ENCODE measurements at places on chromosomes 7 and 10.

DNA sequence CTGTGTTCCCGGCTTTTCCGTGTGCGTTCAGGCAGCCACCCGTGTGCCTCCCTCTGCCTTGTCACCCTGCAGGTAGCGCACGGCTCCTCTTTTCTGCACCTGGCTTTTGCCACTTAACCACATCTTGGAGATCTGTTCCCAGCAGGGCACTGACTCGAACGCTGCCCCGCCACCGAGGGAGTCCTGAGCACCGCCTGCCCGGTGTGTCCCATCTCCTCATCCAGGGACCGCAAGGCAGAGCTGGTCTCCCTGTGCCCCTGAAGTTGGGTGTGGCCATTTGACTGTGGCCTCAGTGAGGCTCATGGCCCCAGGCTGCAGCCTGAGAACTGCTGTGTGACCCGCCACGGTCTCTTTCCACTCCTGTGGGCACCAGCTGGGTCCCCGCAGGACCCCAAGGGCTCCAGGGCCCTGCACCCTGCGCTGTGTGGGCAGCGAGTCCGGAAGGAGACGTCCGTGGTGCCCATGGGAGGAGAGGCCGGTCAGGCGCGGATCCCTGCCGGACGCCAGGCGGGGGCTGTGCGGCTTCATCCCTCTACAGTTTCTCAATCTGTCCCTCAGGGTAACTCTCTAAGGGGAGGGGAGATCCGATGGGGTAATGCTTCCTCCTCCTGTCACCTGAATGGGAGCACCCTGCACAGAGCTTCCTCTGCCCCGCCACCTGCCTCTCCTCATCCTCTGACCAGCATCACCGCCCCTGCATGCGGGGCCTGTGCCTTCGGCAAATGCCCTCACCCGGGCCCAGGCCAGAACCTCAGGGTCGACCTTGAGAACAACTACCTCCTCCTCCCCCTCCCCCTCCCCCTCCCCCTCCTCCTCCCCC, 1.8 kb upstream of the INTS1 start:
- no peak for DNase-seq

GRCh38 chr10:68604441-68604840, 44.3 kb downstream of the TET1 start:
- DNase-seq = no peak

DNA sequence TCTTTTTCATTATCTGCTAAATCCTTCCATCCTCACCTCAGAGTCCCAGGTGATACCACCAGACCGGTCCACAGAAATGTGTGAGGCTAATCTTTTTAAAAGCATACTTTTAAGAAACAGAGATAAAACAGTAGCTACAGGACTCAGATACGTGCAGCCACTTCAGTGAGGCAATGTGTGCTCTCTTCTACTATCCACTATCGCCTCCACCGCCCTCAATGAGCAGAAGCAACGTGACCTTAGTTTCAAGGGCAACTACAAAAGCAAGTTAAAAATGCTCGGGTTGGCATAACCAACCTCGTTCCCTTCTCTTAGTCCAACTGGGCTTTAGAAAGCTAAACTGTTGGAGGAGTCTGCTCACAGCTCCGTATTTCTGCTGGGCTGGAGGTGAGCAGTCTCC, 4.2 kb downstream of the FGFR2 start:
- DNase-seq = no peak

DNA sequence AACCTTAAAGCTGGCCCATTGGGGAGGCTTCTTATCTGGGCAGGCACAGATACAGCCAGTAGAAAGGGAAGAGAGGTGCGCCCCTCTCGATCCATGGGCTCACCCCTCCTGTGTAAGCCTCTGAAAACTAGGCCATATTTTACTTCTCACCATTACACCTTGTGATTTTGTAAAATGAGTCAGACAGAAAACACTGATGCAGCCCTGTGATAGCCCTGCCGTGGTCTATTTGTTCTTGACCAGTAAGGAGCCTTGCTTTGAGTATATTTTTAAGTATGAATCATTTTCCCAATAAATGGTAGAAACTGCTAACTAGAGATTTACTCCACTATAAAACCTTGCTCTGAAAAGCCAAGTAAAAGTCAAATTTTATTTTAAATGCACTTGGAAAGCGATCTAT, 329.8 kb upstream of the MBL2 start:
- DNase-seq = no peak

DNA sequence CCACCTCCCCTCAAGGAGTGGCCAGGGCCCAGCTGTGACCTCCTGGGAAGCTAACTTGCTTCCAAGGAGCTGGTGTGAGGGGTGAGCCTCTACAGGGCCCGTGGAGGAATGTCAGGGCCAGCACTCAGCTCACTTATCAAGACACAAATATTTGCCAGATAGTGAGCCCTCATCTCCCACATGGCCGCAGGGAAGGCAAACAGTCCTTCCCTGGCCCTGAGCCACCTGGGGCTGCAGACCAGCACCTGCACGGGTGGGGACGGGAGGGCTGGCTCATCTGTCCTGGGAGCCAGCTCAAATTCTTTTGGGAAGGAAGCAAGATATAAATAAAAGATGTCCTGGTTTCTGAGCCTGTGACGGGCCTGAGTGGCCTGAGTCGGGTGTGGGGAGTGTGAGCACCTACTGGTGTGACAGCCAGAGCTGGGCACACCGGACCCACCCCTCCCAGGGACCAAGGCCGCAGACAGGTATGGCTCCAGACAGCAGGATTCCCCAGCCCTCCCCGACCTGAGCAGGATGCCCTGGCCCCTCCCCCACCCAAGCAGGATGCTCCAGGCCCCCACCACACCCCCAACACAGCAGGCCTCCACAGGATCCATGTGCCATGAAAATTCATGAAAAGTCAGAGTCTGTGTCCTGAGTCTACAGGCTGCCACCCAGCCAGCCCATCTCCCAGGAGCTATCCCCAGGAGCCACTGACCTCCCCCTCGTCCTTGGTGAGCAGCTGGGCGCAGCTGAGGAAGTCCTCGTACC, 148.0 kb downstream of the MAPK8 start:
- no peak for DNase-seq

DNA sequence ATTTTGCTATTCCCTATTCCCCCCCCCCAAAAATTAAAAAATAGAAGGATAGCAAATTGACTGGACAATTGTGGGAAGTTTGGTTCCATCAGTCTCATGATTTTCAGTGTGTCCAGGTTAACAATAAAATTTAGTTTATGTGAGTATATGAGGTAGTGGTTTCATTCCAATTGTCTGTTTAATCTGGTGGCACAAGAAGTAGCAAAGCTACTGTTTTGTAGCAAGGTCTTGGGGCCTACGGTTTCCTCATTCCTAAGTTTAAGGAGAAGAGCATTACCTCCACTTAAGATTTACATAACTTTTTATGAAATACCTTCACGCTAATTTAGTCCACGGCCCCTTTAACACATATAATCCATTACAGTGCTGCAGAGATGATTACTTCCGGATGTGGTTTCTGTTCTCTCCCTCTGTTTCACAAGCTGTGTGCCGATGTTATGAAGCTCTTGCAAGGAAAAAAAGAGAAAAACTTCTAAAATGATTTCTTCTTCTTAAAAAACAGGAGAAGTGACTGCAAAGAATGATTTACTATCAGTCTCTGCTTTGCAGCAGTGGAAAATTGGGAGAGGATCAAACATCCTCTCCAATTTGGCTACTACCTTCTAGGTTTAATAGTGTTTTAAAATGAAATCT, 32.7 kb upstream of the NPVF start:
- DNase-seq = no peak

DNA sequence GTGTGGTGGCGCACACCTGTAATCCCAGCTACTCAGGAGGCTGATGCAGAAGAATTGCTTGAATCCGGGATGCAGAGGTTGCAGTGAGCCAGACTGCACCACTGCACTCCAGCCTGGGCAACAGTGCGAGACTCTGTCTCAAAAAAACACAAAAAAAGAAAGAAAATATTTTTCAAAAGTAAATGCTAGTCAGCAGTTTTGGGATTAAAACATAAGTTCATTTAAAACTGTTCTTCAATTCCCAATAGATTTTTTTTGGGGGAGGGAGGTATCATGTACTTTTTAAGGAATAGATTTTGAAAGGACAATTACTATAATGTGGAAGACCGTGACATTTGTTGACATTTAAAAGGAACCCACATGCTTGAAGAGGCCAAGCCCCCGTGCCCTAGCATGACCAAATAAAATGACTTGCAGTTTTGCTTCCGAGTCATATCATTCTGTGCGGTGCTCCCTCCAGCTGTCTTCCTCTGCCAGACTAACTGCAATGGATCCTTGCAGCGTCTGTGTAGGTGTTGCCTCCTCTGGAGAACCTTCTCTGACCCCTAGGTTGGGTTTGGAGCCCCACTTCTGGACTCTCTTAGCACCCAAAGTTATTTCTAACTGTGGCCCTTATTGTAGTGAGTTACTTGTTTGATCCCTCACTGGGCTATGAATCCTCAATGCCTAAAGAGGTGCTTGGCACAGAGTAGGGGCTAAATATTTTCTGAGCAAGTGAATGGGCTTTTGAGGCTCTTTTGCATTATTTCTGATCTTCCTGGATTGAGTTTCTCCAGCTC, 17.4 kb upstream of the HPS1 start:
- DNase-seq = no peak

GRCh38 chr10:92972066-92972870, 88.3 kb upstream of the CYP26C1 start:
- no peak for DNase-seq

GRCh38 chr10:58758321-58758720, 245.6 kb downstream of the BICC1 start:
- no peak for DNase-seq

DNA sequence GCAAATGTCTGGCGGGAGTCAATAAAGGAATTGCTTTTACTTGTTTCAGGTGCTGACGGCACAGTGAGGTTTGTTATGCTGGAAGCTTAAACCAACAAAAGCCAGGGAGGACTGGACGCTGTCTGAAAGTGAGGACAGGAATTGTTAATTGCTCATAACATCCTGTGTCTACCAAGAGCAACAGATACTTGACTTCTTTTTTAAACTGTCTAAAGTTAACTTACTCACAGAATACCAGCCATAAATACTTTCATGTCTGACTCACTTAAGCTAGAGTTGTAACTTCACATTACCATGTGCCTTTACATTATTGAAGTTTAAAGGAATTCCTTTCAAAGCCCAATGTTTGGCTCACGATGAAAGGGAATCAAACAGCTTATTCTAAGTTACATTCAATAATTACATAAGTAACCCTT, 252.7 kb upstream of the SHH start:
- no peak for DNase-seq

- DNase-seq = no peak
Measured at GRCh38 chr10:133335246-133336117, 1.2 kb downstream of the CALY start.

GRCh38 chr10:131160219-131160875, 151.2 kb downstream of the TCERG1L start:
- DNase-seq = no peak

All from NCI-H524 (cell line).